ENCODE measurements at places on chromosomes 4 and X.

- DNase-seq, result no peak
Observed at GRCh38 chr4:120446051-120446567, 379.5 kb upstream of the MAD2L1 start.

DNA sequence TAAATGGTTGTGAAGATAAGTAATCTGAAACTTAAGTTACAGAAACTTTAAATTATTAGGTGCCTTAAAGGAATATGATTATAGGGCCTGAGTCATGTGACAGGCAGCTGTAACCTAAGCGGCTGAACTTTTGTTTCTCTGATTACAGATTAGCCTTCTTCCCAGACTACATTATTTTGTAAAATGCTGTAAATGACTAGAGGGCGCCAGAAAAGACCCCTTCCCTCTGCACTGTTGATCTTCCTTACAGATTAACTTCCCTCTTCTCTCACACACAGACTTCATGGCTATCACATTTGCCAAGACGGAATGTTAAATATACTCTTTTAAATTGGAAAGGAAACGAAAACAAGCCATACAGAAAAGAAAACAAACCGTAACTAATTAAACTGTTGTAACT lies 96.6 kb downstream of the EVC2 start:
- no peak for DNase-seq

DNA sequence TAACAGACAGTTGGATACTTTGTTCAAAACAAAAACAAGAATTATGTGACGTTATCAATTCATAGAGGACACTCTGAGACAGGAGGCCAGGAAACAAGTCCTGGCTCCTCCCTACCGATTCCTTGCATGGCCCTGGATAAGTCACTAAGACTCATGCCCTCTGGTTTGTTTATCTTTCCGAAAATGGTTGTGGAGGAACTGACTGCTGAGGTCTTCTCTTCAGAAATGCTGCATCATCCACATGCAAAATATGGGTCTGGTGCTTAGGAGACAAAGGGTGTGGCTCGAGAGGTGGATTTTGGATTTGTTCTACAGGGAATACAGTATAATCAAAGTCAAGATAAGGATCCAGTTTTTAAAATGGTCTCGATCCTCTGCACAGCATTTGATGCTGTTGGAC lies 130.9 kb downstream of the RELL1 start:
- no peak for DNase-seq

GRCh38 chr4:157727163-157727562 lies 445.7 kb downstream of the GASK1B start:
- no peak for DNase-seq

DNA sequence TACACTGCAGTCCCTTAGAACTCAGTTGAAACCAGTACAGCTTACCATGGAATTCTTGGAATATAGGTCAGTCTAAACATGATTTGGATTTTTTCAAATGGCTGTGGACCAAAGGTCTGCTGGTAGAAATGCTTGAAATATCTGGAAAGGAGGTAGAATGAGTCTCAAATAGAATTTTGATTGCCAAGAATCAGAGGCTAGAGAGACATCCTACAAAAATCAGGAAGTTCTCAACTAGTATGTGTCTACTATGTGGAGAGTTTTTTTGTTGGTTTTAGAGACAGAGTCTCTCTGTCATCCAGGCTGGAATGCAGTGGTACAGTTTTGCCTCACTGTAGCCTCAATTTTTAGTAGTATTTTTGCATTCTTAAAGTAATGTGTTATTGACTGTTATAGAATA lies 53.6 kb downstream of the PAQR3 start:
- no peak for DNase-seq

Measured in hematopoietic multipotent progenitor cell (in vitro differentiated cells).